Stimulated activated CD8-positive, alpha-beta memory T cell treated with anti-CD3 and anti-CD28 coated beads, Interleukin-4, amount 100 ng/mL, for 1 hour (primary cell): ENCODE measurements at places on chromosomes 5 and 9.

DNA sequence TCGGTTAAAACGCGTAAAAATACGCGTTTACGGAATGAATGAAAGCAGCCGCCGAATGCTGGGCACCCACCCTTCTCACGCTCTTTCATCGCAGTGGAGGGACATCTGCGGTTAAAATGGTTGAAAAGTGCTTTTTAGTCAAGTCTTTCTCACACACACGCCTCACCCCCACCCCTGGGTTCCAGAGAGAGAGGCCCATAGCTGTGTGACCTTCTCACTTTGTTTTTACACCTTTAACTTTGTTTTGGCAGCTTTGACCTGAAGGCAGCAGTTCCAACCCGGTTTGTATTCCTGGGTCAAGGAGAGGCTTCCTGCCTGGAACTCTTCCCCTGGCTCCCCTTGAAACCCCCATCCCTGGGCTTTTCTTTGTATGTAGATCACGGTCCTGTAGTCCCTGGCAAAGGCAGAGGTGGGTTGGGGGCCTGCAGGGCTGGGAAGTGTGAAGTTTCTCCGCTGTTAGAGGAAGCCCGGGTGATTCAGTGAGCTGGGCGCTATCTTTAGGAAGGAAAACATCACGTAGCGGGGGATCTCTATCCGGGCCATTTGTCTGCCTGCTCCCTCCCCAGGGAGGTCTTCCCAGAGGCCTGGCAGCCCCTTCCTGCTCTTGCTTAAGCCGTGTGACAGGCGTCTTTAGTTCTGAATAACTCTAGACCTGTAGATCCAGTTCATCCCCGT, 29.6 kb downstream of the SPRY4 start:
- DNase-seq = no peak

GRCh38 chr5:121870489-121870888, 18.8 kb downstream of the FTMT start:
- DNase-seq = no peak

- DNase-seq = no peak
Measured at GRCh38 chr5:179143446-179143845, 83.3 kb downstream of the ZNF354C start.

DNA sequence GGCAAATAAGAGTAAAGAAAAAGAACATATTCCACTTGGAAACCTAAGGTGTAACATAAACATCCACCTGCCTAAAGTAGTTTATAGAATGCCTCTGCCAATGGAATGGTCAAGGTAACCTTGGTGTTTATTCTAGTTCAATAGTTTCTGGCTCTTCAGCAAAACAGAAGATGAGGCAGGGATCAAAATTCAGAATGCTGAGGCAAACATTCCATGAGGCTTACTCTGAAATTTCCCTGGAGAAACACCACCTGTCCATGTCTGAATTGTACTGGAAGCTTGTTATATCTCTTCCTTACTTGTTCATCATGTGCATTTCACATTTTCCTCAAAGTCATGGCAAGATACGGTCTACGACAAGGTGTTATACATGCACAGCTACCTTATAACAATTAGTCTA, 1862.4 kb upstream of the ACO1 start:
- DNase-seq = no peak

- DNase-seq = no peak
Measured at GRCh38 chr9:22416692-22417060, 29.9 kb upstream of the DMRTA1 start.

DNA sequence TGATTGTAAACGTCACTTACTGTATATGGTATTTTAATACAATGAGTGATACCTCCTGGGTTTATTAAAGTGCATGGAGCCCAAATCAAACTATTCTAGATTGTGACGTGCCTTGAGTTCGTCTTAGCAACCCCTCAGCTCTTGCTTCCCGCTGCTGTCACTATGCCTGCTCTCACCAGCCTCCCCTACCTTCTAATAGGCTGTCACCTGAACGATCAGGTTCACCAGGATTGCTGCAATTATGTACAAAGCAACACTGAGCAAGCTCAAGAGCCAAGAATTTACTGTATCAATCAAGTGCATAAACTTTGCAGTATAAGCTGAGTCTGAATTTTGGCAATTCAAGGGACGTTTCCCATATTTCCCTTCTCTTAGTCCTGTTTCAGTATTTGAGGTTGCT, 3.0 kb downstream of the LECT2 start:
- DNase-seq = no peak

GRCh38 chr5:107869438-107870115, 198.8 kb upstream of the EFNA5 start:
- no peak for DNase-seq

- DNase-seq = no peak
Measured at GRCh38 chr5:14281746-14282181, 138.6 kb downstream of the TRIO start.

GRCh38 chr5:109936996-109937395, 247.3 kb downstream of the MAN2A1 start:
- DNase-seq = no peak

GRCh38 chr9:68532131-68532530, 8.6 kb downstream of the TMEM252 start:
- DNase-seq = no peak

GRCh38 chr5:133400831-133401351, 211.4 kb downstream of the FSTL4 start:
- no peak for DNase-seq

DNA sequence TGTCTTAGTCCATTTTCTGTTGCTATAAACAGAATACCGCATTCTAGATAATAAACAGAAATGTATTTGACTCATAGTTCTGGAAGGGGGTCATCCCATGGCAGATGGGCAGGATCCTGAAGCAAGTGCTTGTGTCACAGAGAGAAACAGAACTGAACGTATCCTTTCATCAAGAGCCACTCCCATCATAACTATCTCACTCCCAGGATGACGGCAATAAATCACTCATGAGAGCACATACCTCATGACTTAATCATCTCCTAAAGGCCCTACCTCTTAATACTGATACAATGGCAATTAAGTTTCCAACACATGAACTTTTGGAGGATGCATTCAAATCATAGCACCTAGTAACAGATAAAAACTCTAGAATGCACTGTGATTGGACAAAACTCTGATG, 142.9 kb downstream of the CAMK4 start:
- DNase-seq = no peak

DNA sequence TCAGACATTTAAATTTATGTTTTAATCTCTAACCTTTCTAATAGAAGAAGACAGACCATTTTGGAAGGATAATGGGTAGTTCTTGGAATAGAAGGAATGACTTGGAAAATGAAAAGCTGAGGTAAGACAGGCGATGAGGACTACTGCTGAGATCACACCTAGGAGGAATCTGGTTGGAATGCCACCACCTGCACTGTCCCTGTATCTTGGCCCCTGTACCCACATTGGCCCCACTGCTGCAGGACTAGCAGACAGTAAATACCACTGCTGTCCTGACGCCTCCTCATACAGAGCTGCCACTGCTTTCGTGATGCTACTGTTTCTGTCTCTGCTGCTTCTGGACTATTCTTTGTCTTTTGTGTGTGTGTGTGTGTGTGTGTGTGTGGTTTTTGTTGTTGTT, 359.8 kb downstream of the TMEM232 start:
- DNase-seq = no peak

DNA sequence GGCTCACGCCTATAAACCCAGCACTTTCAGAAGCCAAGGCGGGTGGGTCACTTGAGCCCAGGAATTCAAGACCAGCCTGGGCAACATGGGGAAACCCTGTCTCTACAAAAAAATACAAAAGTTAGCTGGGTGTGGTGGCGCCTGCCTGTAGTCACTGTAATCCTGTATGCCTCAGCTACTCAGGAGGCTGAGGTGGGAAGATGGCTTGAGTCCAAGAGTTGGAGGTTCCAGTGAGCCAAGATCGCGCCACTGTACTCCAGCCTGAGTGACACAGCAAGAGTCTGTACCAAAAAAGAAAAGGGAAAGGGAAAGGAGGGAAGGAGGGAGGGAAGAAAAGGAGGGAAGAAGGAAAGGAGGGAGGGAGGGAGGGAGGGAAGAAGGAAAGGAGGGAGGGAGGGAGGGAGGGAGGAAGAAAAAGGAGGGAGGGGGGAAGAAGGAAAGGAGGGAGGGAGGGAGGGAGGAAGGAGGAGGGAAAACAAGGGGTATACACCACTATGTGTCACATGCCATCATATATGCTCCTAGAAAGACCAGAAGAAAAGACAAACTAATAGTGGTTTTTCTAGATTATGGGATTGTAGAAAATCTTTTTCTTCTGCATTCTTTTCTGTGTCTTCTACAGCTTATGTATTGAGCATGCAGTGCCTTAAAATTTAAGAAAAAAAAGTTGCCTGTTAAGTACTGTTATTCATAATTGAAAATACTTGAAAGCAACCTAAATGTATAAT, 240.1 kb downstream of the DENND1A start:
- no peak for DNase-seq

GRCh38 chr9:120402741-120403542, 177.0 kb downstream of the CDK5RAP2 start:
- DNase-seq = no peak

- DNase-seq = no peak
Measured at GRCh38 chr9:100087218-100087617, 11.6 kb downstream of the ERP44 start.

DNA sequence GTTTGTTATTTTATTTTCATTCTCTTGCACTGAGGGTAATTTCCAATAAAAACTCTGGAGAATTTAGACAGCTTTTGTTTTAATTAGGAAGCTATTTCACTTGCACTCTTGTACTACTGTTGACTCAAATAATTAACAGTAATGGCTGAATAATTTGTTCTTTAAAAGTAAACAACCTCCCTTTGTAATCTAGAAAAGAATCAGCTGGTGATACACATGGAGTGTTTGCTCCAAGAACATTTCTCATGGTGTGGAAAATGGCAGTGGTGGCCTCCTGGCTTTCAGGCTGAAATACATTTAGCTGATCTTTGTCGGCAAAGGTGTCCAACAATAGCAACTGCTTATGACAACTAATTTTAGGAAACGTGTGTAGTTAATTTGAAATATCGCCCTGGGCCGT, 129.4 kb downstream of the C9orf152 start:
- DNase-seq = no peak

DNA sequence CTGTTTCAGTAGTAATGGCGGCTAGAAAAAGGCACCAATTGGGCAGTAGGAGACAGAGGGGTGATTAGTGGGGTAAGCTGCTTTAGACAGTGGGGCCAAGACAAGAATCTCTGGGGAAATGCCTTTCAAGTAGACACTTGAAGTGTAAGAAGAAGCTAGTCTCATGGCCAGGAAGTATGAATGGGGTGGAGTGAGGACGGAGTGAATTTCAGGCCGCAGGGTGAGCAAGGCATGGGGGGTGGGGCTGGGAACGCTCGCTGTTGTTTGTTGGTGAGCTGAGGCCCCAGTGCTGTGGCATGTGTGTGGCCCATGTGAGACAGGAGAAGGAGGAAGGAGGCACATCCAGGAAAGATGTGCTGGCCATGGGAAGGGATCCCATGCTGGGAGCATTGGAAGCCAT, 149.2 kb upstream of the NFIL3 start:
- no peak for DNase-seq

DNA sequence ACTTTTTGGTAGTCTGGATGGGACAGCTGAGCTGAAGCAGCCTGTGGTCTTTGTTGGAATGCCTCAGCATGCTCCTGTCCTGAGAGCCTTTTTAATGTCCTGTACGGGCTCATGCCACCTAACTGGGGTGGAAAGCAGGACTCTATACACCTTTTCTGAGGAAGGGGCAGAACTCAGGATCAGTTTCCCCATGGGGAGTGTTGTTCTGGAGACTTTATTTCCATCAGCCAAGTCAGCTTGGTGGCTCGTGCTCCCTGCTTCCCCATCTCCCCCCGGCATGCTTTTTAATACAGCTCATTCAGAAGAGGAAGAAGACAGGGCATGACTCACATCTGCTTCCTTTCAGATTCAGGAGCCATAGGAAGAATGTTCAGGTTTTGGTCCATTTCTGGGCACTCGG, 5.1 kb upstream of the SEPTIN8 start:
- DNase-seq = no peak

DNA sequence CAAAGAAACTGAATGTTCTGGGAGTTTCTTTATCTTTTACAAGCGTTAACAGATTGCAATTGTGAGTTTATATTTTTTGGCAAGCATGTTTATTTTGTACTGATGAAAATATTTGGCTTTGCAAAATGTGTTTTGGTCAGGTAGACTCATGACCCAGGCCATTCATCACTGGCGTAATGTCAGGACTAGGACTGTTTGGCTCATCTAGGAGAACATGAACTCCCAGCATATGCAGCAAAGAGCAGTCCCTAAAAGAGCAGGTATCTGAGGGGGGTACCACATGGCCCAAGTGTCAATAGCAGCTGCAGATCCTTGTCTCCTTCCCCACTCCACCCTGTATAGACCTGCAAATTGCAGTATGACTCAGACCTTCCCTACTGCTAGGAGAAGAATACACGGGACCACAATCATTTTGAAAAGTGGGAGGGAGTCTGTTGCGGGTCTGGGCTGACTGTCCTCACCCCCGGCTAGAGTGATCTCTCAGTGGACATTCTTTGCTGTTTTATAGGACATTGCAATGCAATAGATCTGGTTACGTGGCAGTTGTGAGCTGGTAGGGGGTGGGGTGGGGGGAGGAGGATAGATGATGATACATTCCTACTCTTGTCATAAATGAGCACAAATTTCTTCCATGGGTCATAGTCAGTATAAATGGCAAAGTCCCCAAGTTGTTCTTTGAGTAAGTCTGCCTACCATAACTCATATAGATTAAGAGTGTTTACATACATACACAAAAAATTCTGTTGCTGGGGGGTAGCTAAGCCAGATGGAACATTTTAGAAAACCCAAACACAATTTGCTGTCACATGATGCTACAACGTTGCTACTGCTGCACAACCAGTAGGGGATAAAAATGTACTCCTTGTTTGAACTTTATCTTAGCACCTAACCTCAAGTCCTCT, 20.8 kb upstream of the SNCAIP start:
- DNase-seq = no peak

GRCh38 chr9:133533857-133534256, 647 bp upstream of the ADAMTSL2 start:
- no peak for DNase-seq

DNA sequence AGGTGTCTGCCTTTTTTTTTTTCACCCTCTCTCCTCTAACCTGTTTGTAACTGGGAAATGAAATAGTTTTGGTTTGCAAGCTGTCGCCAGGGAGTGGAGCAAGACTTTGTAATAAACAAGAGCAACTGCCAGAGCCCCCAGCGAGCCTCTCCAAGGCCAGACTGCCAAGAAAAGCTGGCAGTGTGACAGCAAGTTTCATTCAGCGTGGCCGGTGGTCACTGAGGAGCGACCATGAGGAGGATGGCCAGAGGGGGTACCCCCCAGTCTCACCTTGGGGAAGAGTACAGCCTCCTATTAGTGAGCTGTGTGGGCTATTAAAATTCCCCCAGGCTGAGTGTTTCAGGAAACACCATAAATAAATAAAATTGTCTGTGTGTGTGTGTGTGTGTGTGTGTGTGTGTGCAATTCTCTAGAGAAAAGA, 49.9 kb downstream of the ZFAND5 start:
- no peak for DNase-seq

- no peak for DNase-seq
Measured at GRCh38 chr5:16600397-16600796, 16.4 kb downstream of the RETREG1 start.
